Umbilical cord (tissue), 2 donors: ENCODE measurements at places on chromosomes 6 and 20.
A peak's percentile ranks its signal among the peaks of the same experiment; 100 is the strongest.

- DNase-seq = no peak
Measured at GRCh38 chr20:4677846-4678245, 43.9 kb upstream of the PRND start.

DNA sequence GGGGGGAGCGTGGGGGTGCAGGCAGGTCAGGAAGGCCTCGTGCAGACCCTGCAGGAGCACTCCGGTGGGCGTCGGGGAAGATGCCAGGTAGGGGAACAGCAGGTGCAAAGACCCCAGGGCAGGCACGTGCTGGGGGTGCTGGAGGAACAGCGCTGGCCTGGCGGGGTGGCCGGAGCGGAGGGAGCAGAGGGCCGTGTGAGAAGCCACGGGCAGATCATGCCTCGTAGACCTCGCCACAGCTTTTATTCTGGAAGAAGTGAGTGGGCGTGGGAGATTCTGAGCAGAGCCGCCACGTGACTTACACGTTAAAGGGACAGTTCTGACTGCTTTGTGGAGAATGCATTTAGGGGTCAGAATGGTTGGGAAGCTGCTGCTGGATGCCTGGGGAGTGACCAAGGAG lies 9.3 kb downstream of the NTSR1 start:
- DNase-seq = no peak

GRCh38 chr6:43263314-43264178 lies 20.3 kb downstream of the TTBK1 start:
- DNase-seq = peak; percentile 79

- DNase-seq = peak; percentile 76
Measured at GRCh38 chr20:9838378-9839295, at the start of gene PAK5. TSS of gene PAK5 (minus strand) at chr20:9839076. CDS start at chr20:9644328, 194,748 bp downstream.

GRCh38 chr20:16241911-16242310 lies 331.3 kb downstream of the KIF16B start:
- DNase-seq = peak; percentile 7

GRCh38 chr6:84774157-84774984 lies 10.0 kb upstream of the TBX18 start:
- peak; percentile 45 for DNase-seq

DNA sequence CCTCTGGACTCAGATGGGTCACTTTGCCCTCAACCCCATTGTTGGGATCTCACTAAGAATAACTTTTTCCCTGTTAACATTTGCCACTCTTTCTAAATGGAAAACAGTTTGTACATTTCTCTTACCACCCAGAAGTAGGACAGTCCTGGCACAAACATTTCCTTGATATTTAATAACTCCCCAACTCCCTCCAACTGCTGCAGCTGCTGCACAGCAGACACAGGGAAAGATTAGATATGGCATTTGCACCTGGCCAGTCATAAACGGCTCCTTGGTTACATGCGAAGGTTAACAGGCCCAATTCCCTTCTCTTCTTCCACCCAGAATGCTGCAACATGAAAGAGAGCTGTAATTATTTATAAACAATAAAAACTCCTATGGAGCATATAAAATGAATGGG lies 55.9 kb upstream of the SOX4 start:
- no peak for DNase-seq

- no peak for DNase-seq
Measured at GRCh38 chr6:89640804-89641203, 2.3 kb upstream of the LYRM2 start.

DNA sequence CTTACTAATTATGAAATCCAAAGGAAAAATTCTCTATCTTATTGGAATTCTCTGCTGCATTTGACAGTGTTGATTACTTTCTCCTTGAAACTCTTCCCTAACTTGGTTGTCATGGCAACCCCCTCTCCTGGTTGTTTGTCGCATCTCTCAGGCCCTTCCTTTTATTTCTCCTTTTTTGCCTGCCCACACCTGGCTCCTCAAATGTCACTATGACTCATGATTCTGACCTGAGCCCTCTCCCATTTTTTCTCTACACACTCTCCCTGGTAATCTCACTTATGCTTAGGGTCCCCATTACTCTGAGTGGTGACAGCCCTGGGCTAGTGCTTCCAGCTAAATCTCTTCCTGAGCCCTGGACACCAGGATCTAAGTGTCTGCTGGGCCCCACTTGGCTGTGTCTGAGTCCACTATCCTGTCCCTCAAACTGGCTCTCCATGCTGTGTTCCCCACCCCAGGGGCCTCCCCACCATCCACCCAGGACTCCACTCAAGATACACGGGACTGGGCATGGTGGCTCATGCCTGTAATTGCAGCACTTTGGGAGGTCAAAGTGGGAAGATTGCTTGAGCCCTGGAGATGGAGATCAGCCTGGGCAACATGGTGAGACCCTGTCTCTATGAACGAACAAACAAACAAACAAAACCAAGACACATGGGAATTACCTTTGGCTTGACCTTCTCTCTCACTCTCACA lies 16.5 kb upstream of the NNAT start:
- no peak for DNase-seq

- DNase-seq = peak; percentile 32
Measured at GRCh38 chr6:34610819-34611477, 54.8 kb upstream of the SPDEF start.

DNA sequence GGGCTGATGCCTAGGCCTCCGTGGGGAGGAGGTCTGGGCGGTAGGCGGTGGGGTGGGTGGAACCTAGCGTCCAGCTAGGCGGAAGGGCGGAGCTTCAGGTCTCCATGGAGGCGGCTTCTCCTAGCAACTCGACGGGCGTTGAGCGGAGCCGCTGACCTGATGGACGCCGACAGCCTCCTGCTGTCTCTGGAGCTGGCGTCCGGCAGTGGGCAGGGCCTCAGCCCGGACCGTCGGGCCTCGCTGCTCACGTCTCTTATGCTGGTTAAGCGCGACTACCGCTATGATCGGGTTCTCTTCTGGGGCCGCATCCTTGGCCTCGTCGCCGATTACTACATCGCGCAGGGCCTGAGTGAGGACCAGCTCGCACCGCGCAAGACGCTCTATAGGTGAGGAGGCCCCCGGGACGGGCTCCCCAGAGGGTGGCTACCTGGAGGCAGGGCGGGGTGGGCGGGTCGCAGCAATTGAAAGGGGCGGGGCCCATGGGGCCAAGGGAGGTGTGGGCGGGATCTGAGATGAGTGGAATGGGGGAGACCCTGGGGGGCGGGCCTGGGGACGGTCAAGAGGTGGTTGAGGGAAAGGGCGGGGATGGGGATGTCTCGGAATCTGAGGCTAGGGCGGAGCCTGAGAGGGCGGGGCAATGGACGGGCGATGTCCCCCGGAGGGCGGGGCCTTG lies at the start of gene RSPH9:
Gene RSPH9, plus strand, starts transcription at position 97 of the 673 bp plus-strand sequence. Its CDS starts 63 bp downstream, at position 160.
- peak; percentile 90 for DNase-seq

DNA sequence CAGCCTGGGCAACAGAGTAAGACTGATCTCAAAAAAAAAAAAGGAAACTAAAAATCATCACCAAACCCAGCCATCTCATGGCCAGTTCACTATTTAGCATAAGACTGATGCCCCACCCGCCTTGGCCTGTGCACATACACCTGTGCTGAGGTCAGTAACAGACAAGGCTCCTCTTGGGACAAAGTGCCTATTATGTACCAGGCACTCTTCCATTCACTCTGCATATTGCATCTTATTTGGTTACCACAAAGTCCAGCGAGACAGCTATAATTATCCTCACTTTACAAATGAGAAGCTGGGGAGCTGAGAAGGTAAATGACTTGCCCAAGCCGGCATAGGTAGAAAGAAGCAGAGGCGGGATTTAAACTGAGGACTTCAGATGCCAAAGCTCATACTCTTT lies 3.8 kb downstream of the PTPRT start:
- DNase-seq = no peak

DNA sequence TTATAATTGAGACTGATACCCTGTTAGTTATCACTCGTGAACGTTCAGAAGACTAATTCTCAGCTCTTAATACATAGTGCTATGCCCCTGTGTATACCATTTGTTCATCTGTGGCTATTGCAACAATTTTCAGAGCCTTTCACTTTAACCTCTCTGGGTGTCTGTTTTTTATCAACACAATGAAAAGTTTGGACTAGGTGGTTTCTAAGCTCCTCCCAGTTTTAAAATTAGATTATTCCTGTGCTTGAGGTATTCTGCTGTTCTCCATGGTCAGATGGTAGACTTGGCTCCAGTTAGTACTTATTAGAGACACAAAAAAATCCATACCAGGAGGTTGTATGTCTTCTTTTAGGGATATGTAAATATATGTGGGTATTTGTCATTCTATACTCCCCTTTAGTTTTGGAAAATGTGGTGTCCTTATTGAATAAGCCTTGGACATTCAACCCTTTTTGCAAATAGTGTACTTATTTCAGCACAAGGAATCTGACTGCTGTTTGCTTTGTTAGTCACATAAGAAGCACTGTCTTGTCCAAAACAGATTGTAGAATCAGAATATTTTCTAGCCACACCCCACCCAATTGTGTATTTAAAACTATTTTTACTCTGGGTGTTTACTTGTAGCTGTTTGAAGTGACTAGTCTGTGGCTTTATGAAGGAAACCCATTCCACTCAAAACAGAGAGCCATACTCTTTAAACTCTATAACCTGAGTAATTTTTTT lies 2.0 kb upstream of the COL10A1 start:
- no peak for DNase-seq

- DNase-seq = no peak
Measured at GRCh38 chr6:128138694-128139093, 237.8 kb upstream of the THEMIS start.

DNA sequence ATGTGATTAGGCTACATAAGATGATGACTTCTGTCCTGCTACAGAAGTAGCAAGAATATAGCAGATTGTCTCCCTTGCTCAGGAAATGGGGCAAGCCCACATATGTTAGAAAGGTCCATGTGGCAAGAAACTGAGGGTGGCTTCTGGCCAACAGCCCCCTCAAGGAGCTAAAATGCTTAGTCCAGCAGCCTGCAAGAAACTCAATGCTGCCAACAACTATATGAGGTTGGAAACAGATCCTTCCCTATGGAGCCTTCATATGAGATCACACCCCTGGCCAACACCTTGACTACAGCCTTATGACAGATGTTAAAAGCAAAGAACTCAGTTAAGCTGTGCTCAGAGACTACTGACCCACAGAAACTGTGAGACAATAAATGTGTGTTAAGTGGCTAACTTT lies 22.1 kb downstream of the PTPRT start:
- no peak for DNase-seq

DNA sequence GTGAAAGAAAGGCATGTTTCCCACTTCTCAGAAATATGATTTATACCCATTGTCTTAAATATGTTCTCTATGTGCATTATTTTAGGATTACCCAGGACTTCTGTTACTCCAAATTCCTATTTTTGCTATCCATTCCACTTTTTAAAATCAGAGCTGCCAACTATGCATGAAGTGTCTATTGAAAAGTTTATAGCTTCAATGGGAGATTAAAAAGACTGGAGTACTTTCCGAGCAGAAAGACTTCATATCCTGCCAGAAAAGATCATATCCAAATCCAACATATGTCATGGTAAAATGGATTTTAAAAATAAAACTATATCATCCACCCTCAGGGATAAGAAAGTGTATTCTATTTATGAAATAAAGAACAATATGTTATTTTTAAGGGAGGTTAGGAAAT lies 212.7 kb downstream of the COL12A1 start:
- peak; percentile 63 for DNase-seq

DNA sequence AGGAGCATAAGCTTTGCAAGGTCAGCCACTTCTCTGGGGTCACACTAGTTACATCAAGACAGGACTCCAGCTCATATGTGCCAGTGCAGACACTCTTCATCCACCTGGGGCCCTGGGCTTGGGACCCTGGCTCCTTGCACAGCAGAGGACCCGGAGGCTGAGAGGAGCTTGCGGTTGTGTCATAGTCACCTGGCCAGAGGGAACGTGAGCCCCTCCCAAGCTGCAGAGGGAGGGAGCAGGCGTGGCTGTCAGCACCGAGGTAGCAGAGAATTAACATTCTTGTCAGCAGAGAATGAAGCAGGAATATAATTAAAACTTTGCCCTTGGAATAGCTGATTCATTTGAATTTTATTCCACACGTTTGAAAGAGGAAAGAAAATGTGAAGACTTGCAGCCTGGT lies 36.8 kb downstream of the BCAS4 start:
- DNase-seq = no peak

GRCh38 chr20:5859608-5860007 lies 90.7 kb downstream of the TRMT6 start:
- DNase-seq = no peak

- DNase-seq = peak; percentile 13
Measured at GRCh38 chr6:87661503-87661902, 40.5 kb downstream of the AKIRIN2 start.

DNA sequence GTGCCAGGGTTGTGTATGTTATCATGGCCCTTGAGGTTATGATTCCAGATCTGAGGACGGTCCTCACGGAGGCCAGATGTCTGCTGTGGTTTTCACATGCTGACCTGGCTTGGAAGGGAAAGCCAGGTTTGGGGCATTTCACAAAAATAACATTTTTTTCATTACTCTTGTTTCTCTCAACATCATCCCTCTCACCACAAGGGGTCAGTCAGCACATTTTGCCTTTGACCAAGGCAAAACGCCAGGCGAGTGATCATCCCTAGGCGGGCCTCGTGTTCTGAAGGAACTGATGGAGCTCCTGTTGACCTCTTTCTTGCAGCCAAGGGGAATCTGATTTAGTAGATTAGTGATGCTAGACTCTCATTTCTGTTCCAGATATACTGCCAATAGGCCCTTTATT lies 133.5 kb downstream of the TBC1D7 start:
- peak; percentile 79 for DNase-seq

DNA sequence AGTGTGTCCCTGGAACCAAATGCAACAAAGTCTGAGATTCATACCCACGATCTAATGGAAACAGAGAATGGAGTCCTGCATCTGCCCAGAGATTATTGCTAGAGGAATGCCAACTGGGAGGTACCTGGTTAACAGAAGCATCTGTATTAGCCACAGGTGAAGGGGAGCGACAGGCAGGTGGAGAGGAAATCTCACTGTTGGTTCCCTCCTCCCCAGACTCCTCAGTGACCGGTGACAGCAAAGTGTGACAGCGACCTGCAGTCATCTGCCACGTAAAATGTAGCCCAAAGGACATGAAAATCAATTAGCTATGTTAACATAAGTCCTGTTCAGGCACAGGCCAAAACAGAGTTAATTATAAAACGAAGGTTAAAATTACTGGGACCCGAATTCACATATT lies 336.6 kb downstream of the SYNE1 start:
- no peak for DNase-seq

- DNase-seq = no peak
Measured at GRCh38 chr6:85408039-85408438, 41.8 kb upstream of the NT5E start.

- DNase-seq = peak; percentile 30
Measured at GRCh38 chr6:17930321-17930993, 57.0 kb downstream of the KIF13A start.

GRCh38 chr6:41153992-41154625 lies at the start of gene TREML1:
TSS of gene TREML1 (minus strand) at chr6:41154347. CDS start at chr6:41154288, 59 bp downstream.
- DNase-seq = no peak

GRCh38 chr6:162181111-162181510 lies 546.5 kb downstream of the PRKN start:
- DNase-seq = no peak

GRCh38 chr6:112595841-112596240 lies 248.7 kb downstream of the RFPL4B start:
- no peak for DNase-seq

GRCh38 chr6:157290797-157291196 lies 32.5 kb downstream of the TMEM242 start:
- DNase-seq = no peak
